Fibroblast of lung (primary cell): ENCODE measurements at places on chromosomes 1 and 21. TPM values are rescaled to one million over a fixed set of nuclear protein-coding genes. Genes with fewer than 3 reads are reported as not detected.

DNA sequence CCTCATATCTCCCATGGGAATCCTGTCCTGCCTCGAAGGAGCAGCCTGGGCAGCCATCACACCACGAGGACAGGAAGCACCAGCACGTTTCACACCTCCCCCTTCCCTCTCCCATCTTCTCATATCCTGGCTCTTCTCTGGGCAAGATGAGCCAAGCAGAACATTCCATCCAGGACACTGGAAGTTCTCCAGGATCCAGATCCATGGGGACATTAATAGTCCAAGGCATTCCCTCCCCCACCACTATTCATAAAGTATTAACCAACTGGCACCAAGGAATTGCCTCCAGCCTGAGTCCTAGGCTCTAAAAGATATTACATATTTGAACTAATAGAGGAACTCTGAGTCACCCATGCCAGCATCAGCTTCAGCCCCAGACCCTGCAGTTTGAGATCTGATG, 8.7 kb downstream of the SLAMF8 start:
- DNase-seq = no peak

- no peak for DNase-seq
Measured at GRCh38 chr1:81228926-81229325, 571.8 kb upstream of the ADGRL2 start.

DNA sequence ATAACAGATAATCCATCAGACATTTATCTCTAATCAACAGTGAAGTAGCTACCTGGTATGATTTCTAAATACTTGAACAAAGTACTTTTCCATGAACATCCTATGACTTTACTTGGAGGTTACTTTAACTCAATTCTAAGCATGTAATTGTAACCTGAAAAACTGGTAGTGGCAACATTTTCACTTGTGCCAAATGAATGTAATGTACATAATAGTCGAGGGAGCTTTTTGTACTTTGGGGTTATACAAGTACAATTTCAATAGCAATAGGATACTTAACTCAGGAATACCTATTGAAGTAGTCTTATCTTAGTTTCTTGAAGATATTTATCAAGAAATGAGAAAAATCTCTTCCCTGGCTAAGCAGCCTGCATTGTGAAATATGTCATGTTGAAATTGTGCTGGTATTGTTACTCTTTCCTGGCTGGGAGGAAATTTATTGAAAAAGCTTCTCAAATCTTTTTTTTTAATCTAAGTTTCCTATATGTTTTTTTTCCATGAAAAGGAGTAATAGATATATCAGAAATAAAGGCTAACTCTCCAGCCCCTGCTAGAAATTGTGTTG, 33.7 kb upstream of the CACYBP start:
- DNase-seq = no peak

The SOX13 gene
- total RNA-seq = 1.5 and 2.0 TPM in 2 replicates

The LCE1E gene
- total RNA-seq = not detected in 2 replicates

The LIX1L gene
- total RNA-seq = 10.5 and 14.2 TPM in 2 replicates

GRCh38 chr1:26158908-26159742, at the start of gene FAM110D:
Gene FAM110D (plus strand): TSS chr1:26159079. CDS start chr1:26161292, 2,213 bp downstream.
- no peak for DNase-seq
